ENCODE measurements at places on chromosomes 5 and 9.

GRCh38 chr5:114327987-114328386 lies 33.9 kb upstream of the KCNN2 start:
- DNase-seq, result no peak

DNA sequence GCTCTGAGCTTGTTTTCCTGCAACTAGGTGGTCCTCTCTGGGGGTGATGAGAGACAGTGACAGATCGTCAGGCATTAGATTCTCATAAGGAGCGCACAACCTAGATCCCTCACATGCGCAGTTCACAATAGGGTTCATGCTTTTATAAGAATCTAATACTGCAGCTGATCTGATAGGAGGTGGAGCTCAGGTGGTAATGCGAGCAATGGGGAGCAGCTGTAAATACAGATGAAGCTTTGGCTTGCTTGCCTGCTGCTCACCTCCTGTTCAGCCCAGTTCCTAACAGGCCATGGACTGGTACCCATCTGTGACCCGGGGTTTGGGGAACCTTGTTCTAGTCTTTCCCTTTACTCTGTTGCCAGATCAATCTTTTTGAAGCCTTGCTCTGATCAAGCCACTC lies 89.5 kb upstream of the POU5F2 start:
- DNase-seq, result no peak

DNA sequence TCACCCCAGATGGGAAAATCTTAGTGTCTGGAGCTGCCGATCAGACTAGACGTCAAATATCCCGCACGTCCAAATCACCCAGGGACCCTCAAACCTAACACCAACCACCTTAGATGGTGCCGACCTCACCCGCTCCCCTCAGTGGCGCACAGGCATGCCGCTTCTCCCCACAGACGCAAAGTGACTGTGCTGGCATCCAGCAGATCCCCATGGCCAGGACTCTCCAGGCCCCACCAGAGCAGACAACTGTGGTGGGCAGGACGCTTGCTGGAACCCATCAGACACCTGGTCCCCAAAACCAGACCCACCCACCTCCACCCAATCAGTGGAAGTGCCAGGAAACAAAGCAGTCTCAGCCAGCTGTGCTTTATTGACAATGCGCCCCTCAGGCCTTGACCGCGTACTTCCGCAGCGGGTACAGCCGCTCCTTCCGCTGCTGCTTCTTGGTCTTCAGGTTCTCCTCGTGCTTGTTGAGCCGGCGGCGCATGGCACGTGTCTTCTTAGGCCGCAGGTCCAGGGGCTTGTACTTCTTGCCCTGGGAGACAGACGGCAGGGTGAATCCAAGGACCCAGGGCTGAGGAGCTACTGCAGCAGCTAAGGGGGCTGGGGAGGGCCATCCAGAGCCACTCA lies 4.1 kb downstream of the RPL35 start:
- no peak for DNase-seq

GRCh38 chr9:113737517-113738271 lies 138.4 kb upstream of the ZNF618 start:
- peak; percentile 83 for DNase-seq

GRCh38 chr5:62547945-62548630 lies 30.5 kb upstream of the LRRC70 start:
- DNase-seq, result no peak

- DNase-seq, result no peak
Observed at GRCh38 chr5:83577036-83577636, 105.6 kb downstream of the VCAN start.

DNA sequence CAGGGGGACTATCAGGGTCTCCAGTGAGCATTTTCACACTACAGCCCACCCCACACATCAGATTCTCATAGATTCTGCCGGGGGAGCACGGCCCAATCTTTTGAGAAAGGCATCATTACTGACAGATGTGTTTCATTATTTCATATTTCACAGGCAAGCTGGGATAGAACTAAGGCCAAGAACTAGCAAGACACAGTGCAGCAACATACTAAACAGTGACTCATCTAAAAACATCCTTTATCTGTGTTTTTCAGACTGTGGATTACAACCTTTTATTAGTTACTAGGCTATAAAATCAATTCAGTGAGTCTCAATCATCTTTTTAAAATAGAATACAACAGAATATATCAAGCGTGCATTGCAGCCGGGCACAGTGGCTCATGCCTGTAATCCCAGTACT lies 59.8 kb downstream of the CPLANE1 start:
- DNase-seq, result no peak

Data from neural progenitor cell (in vitro differentiated cells).